ENCODE measurements at places on chromosomes 13 and 19. TPM values are rescaled to one million over a fixed set of nuclear protein-coding genes. Genes with fewer than 3 reads are reported as not detected.

DNA sequence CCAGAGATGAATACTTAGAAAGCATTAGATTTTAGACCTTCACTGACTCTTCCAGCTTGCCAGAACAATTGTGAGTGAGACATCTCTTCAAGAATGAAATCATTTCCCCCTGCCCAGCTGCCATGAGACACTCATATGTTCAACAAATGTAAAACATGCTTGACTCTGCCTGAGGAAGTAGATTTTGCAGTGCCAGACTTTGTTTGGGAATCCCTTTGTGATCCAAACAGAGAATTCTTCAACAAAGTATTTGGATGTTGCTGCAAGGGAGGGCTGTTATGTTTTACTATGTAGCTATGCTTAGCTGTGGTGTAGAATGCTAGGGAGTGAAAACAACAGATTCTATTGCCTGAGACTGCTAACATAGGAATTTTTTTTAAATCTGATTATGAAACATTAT lies 416.4 kb downstream of the DCT start:
- H3K4me3 ChIP-seq = no peak overlapping the region
- no peak for DNase-seq
- H3K27ac ChIP-seq = no peak overlapping the region
- no peaks in the 10 kb centered on the region for H3K27me3 ChIP-seq
- no peaks in the 10 kb centered on the region for H3K4me1 ChIP-seq

DNA sequence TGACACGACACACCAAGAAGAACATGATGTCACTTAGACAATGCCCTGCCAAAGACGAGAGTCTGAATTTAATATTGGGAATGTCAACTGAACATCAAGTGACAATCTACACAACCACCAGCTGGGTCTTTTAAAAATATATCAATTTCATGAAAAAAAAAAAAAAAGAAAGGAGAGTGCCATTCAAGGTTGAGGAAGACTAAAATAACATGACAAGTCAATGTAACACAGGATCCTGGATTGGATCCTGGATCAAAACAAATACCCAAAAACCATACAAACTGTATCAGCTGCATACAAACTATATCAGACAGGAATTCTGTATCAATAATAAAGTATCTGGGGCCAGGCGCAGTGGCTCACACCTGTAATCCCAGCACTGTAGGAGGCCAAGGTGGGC lies 4.7 kb downstream of the ZNF329 start:
- DNase-seq = no peak
- no peak overlapping the region for H3K4me3 ChIP-seq
- H3K36me3 ChIP-seq = peaks cover 41% of the 10 kb centered on the region
- H3K4me1 ChIP-seq = peaks cover 12% of the 10 kb centered on the region

- H3K4me1 ChIP-seq = no peaks in the 10 kb centered on the region
- no peaks in the 10 kb centered on the region for H3K27me3 ChIP-seq
- no peak for DNase-seq
- H3K4me3 ChIP-seq = no peak overlapping the region
- no peak overlapping the region for H3K27ac ChIP-seq
- H3K36me3 ChIP-seq = no peaks in the 10 kb centered on the region
Observed at GRCh38 chr19:30443531-30444252, 71.5 kb downstream of the ZNF536 start.

DNA sequence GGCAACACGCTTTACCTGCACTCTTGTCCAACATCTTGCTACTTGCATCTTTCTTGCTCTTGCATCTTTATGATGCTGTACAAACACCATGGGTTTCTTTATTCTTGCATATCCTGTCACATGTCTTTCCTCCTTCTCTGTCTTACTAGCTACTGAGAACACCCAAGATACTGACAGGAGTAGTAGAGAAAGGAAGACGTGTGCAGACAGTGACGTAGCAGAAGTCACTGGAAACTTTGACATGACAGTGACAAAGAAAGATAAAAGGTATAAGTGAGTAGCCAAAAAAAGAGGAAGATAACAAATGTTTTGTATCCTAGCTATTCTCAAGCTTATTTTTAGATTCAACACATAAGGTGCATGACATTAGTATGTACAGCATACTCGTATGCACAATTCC lies 34.2 kb downstream of the TRPC4 start:
- no peak for DNase-seq
- H3K36me3 ChIP-seq = peaks cover 1% of the 10 kb centered on the region
- no peaks in the 10 kb centered on the region for H3K27me3 ChIP-seq
- no peak overlapping the region for H3K4me3 ChIP-seq

The SIX5 gene
- total RNA-seq = 0.53 TPM

The OR10H1 gene
- not detected for total RNA-seq

All from activated CD8-positive, alpha-beta T cell treated with anti-CD3 and anti-CD28 coated beads, Interleukin-2, amount 10 ng/mL, durations not matched to agents 7 days and 5 days (primary cell).